ENCODE measurements at places on chromosomes 12 and 14. TPM values are rescaled to one million over a fixed set of nuclear protein-coding genes. Genes with fewer than 3 reads are reported as not detected.

GRCh38 chr14:67852926-67853604, 33.5 kb downstream of the RAD51B start:
- no peak for DNase-seq

DNA sequence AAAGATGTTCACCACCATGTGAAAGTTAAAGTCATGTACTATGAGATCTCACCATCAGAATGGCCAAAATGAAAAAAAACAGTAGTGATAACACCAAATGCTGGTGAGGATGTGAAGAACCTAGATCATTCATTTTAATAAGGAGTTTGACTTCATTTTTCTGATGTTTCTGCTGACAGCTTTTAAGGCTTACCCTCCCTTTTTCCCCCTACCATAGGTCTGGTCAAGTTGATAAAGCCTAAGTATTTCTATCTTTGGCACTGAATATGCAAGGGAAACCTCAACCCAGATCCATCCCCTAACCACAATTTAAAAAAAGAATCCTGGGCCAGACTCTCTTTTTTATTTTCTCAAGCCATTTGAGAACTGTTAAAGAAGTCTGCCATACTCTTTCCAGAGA, 689.6 kb upstream of the FOXG1 start:
- DNase-seq = no peak

STAC3 gene
- total RNA-seq = 0.84 TPM

NELL2 gene
- 1.1 TPM for total RNA-seq

Measured in RPMI7951 (cell line).